NCI-H1436 treated with DMSO at 0.1 percent for 48 hours (cell line): ENCODE measurements at places on chromosomes 5 and 9.

GRCh38 chr5:129807162-129807814 lies 59.4 kb downstream of the MINAR2 start:
- DNase-seq, result no peak

- no peak for DNase-seq
These were observed 37.3 kb downstream of the PALM2AKAP2 start for GRCh38 chr9:109817146-109817845.

DNA sequence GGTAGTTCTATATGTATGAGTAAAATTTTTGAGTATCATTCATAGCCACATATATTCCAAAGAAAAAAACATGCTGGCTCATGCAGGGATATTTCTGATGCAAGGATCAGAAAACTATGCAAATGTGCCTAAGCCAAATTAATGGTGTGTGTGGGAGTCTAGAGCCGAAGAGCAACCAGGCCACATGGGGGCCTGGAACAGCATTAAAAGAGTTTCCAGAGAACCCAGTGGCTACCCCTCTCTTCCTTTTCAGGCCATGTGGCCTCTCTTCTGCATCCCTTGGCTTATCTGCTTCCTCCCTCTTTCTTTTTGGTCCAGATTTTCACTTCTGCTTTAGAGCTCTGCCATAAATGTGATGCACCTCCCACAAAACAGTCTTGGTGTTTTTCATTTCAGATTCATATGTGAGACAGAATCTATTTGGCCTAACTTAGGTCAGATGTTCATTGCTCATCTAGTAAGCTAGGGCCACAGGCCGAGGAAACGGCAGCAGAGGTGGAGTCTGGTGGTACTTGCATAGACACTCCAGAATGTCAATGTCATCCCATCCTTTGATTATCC lies 300.0 kb downstream of the SH3GL2 start:
- no peak for DNase-seq

DNA sequence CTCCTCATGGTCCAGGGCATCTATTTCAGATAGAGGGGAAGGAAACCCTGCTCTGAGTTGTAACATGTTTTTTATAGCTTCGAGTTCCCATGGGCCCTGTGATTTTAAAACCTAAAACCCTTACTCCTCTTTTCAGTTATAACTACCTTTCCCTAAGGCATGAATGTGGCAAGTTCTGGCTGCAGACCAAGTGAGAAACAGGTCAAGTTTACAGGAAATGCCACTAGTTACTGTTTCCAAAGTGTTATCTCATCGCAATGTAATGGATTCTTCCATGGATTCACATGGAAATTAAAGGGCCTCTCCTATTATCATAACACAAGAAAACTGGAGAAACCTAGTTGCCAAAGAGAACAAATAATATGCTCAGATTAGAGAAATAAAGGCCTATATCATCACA lies 574.5 kb upstream of the GRAMD2B start:
- no peak for DNase-seq

DNA sequence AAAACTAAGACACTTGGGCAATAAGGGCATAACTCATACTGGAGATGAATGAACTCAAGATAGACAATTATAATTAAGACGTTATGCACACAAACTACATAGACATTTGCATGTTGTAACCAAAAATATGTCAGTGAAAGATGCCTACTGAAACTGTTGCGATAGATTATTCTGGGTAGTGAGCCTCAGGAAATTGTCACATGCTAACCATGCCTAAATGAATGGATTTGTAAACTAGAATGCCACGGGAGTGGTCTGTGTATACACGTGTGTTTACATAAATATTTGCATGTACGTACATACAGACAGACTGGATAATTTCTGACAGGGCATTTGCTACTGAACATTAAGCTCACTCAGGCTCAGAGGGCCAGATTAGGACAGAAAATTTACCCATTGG lies 1.2 kb downstream of the NIPSNAP3B start:
- no peak for DNase-seq

DNA sequence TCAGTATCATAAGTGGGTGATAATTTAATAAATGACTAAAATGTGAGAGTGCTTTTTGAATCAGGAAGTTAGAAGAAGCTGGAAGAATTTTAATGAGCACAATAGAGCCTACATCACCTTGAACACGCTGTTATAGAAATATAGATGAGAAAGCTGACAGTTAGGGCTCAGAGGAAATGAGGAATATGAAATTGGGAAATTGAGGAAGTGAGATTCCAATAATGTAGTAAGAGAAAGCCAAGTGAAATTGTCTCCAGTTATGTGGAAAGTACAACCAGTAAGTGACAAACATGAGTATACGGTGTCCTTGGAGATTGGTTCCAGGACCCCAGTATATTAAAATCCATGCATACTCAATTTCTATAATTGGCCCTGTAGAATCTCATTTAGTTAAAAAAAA lies 235.9 kb upstream of the FAM174A start:
- DNase-seq, result no peak

DNA sequence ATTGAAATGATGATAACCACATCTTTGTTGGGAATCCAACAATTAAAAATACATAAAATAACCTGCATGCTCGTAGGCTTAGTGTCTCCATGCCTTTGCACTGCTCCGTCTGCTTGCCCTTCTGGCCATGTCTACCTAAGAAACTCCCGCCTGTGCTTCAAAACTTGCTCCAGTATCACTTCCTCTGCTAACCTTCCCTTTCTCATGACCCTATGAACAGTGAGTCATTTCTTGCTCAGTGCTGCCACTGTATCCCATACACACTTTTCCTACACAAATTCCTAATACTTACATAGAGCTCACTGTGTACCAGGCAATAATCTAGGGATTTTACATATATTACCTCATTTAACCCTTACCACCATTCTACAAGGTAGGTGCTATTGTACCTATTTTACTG lies 33.5 kb downstream of the TMEM245 start:
- no peak for DNase-seq

DNA sequence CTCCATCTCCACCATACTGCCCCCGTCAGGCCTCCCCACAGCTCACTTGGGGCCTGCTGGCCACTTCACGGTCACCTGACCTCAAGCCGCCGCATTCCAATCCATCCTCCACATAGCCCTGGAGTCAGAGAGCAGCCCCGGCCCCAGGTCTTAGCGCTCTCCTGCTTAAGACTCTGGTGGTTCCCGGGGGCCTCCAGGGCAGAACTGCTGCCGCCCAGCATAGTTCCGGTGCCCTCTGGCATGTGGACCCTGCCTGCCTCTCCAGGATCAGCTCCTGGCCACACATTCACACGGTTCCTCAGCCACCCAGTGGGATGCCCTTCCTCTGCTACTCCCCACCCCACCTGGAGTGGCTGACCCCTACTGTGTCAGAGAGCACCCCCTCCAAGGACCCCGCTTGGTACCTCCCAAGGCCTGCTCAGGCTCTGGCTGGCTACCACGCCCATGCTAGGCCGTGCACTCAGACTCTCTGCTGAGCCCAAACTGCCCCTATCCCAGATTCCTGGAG lies 8.7 kb downstream of the PHYKPL start:
- no peak for DNase-seq

GRCh38 chr5:23029290-23029689 lies 176.1 kb upstream of the CDH12 start:
- no peak for DNase-seq

GRCh38 chr9:20651939-20652338 lies 29.6 kb upstream of the MLLT3 start:
- no peak for DNase-seq

GRCh38 chr5:115271295-115272050 lies 8.8 kb upstream of the PGGT1B start:
- no peak for DNase-seq

GRCh38 chr9:18969128-18969527 lies 63.9 kb downstream of the SAXO1 start:
- no peak for DNase-seq

DNA sequence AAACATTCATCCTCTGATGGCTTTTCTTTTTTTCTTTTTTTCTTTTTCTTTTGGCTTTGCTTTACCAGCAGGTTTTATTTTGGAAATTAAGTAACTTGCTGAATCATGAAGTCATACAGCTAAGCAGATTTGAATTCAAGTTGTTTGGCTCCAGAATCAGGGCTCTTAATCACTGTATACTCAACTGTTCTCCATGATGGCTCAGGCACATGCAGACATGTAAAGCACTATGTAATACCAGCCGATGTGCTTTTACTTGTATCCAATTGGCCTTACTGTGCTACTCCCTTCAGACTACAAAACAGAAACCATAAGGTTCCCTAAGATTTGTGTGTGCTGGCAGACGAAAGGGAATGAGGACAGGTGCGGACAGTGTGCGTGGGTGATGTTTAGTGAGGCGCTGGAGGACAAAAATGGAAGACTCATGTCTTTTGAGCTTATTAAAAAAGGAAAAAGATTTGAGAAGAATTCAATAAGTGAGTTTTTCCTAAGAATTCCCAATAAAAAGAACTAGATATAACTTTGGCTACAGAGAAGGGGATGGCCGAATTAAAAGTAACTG lies 44.7 kb upstream of the OTP start:
- DNase-seq, result no peak

DNA sequence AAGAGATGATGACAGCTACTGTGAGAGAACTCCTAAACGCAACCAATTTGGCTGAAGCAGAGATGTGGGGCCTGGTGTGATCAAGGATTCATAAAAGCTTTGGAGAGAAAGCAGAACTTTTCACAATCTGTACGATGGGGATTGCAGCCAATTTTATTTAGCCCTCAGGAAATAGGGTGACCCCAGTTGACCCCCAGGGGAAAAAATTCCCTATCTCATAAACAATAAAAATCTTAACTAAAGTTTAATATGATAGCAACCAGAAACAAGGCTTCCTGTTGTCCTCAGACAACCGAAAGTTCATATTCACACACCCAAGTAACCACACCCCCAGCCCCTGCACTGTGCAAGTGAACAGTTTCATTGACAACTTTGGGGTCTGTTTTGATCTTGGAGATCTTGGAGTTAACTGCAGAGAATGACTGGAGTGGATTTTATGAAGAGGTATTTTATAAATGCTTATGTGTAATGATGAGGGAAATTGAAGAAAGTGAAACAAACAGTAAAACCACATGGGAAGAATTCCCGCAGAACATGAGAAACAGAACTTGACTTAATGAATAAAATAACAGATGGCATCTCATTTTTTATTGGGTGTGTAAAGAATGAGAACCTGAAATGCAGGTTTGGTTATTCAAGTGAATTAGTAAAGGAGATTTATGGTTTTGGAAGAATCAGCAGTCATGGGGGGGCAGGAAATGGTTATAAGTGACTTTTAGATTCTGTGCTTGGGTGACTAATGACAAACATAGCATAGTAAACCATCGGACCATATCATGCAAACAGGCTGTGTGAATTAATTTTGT lies 94.5 kb downstream of the PDE4D start:
- no peak for DNase-seq

DNA sequence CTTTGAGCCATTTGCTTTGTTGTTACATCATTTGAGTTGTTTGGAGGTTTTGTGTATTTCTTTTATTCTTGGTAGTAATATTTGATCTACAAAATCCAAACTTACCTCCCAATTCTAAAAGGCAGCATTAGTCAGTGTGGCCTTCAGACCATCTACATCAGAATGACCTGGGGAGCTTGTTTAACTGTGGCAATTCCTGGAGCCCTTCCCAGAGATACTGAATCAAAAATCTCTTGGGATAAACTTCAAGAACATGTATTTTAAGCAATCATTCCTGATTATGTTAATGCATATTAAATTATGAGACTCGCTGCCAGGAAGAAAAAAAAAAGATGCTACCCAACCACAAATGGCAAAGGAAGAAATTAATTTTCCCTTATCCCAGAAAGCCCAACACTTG lies 268.9 kb upstream of the PDE4D start:
- no peak for DNase-seq

DNA sequence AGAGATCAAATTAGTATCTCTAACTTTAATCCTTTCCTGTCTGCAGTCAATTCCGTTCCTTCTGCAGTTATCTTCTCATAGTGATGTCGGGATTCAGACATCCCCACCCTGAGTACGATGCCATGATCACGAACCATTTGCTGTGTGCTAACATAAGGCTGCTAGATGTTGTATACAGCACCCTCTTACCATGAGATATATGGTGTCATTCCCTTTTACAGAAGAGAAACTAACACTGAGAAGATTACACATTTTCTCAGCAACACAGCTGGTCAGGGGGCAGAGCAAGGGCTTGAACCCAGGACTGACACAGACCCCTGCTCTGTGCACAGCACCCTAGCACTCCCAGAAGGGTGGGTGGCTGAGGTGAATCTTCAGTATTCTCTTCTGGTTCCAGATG lies 46.9 kb upstream of the HSD17B4 start:
- no peak for DNase-seq

GRCh38 chr9:20989923-20990341 lies 41.5 kb downstream of the HACD4 start:
- DNase-seq, result no peak

GRCh38 chr5:63145167-63145566 lies 566.5 kb downstream of the LRRC70 start:
- no peak for DNase-seq

DNA sequence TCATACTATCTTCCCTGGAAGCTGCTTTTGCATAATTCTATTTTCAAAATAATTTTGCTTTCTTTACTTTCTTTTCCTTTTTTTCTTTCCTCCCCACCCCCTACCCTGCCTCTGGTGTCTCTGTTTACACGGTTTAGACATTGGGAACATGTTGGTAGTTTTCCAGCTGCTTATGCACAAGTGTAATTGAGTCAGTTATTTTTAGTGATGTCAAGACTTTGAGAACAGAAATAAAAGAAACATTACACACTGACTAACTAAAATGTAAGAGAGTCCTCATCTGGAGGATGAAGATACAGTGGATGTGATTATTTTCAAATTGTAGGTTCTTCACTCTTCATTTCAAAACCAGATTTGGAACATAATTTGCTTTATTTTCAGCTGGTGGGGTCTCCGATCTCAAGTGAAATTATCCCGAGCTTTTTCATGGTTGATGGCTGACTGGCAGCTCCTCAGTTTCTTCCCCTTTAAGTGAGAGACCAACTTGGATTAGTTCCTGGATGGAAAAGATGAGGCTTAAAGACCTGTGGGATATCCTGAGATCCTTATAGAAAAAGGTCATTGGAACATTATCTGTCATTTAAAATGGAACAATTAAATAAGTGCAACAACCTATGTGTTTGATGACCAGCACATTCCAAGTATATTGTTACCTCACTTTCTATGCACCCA lies 154.4 kb upstream of the ZNF462 start:
- DNase-seq, result no peak

DNA sequence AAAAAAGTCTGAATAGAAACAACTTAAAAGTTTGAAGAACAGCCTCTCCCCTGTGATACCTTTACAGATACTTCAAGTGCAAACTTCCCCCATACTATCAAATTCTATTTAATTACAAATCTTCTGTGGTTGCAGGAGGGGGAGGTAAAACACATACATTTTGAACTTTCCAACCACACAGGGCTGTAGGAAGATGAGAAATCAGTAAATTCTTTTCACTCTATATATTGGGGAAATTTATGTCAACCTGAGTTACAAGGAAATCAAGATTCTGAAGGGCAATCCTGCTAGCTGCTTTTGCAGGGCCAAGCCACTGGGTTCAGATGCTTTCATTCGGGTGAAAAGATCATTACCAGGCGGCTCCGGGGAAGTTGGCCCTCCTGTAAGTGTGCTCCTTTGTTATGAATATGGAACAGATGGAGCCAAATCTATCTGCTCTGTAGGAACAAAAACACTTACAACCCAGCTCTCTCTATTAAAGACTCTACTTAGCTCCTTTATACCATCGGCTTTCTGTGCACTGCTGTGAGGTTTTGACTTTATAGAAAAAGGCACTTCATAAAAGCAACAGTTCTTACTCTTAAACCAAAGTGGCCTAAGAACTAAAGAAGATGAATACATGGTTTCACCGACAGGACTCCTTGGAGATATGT lies 269.1 kb downstream of the EFNA5 start:
- no peak for DNase-seq

- DNase-seq, result no peak
These were observed 4.0 kb upstream of the PCDHGA1 start for GRCh38 chr5:141326088-141326854.
